NCI-H1092 treated with DMSO at 0.1 percent for 48 hours (cell line): ENCODE measurements at places on chromosomes 4 and X.

DNA sequence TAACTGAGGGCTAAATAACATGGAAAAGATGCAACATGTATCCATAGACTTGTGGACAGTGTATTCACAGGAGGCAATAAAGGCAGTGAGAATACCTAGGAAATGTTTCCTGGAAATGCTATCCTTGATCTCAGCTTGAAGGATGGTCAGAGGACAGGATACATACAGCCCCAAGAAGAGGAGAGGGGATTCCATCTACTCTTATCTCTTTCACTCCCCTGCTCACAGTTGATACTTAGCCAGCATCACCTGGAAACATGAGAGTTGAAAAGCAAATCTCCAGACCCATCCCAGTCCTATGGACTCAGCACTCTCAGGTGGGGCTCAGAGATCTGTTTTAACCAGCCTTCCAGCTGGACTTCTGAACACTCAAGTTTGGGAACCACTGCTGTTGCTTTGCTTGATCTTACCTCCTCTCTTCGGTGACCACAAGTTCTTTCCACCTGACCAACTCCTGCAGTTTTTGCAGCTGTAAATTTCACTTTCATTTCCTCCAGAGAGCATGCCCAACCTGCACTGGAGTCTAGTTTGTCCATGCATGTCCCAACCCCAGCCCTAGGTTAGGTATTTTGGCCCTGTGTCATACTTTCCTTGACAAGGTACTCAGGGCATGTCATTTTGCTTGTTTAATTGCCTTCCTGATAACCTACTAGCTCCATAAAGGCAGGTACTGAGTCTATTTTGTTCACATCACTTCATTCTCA is 10.4 kb downstream of the RELL1 start:
- no peak for DNase-seq

GRCh38 chr4:167144605-167145004 is 89.7 kb downstream of the SPOCK3 start:
- DNase-seq: no peak

DNA sequence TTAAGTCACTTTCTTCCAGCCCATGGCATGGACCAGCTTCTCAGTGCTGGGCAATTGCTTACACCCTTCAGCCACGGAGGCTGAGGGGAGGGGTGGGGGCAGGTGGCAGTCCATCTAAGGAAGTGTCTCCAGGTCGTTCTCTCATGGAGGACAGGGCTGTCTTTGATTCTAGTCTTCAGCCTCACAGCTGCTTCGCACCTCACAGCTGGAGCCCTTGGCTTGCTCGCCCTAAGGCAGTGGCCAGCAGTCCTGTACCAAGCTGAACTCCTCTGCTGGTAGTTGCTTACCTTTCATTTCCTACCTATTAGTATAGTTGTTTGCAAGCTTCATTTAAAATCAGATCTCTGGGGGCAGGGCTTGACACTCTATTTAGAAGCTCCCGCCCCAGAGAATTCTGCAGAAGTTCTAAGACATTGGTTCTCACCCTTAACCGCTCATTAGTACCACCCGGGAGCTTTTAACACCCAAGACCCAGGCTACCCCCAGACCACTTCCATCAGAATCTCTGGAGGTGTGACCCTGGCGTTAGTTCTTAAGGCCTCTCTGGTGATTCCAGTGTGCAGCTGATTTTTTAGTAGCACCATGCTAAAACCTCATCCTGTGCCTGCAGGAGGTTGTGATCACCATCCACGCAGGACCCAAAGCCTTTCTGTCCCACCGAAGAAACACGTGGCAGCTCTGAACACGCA is 386.8 kb downstream of the UNC5C start:
- no peak for DNase-seq

DNA sequence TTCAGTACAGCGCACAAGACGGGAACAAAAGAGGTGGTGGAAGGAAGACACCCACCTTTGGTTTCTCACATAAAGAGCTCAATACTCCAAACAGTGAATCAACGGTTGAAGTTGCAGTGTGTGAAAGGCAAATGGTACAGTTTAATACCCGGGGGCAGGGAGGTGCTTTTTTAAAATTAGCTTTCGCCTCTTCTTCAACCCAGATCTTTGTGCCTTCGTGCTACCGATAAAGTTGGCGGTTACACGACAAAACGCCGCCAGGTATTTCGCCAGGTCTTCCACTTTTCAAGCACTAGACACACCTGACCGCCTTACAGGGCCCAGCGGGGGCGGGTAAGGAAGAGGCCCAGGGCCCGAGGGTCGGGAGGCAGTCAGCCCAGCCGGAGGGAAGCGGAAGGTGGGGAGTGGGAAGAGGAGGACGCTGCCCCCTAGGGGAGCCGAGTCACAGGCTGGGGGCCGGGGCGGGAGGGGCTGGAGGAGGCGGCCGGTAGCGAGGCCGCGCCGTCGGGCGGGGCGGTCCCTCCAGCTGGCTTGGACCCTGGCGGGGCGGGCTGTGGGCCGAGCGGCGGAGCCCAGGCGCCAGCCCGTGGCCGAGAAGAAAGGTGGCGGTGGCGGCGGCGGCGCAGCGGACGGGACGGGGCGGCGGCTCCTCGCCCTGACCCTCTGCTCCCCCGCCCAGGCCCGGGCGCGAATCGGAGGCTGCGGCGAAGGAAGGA is 16.0 kb downstream of the UTP3 start:
- DNase-seq: peak; percentile 80

DNA sequence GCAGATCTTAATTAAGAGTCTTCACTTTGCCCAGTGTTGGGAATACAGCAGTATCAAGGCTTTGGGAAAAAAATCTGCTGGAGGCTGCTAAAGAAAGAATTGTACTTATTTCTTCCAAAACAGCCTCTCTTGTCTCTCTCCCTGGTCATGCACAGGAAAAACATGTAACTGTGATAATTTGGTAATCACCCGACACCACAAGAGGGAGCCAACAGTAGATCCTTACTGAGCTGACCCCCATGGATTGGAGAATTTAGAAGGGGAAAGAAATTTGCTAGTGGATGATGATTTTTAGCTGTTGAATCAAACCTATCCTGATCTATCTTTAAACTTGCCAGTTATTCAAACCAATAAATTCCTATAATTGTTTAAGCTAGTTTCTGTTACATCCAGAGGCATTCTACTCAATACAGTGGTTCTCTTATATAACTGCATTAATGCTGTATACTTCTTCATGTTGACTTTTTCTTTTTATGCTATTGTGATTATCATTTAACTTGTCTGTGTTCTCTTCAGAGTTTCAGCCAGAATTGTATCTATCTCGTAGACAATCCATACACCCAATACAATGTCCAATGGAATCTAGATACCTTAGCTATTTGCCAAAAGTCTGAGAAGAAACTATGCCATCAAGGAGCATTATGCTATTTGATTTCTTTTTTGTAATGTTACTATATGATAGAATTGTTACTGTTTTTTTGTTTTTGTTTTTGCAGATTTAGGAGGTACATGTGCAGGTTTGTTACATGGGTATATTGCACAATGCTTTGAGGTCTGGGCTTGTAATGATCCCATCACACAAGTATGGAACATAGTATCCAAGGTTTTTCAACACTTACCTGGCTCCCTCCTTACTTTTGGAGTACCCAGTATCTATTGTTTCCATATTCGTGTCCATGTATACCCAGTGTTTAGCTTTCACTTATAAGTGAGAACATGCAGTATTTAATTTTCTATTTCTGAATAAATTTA is 31.3 kb upstream of the ARHGEF38 start:
- peak; percentile 58 for DNase-seq
